ENCODE measurements at places on chromosomes 16 and 17.
A peak's percentile ranks its signal among the peaks of the same experiment; 100 is the strongest.

GRCh38 chr17:72472106-72472505 lies 351.3 kb downstream of the SOX9 start:
- DNase-seq, result no peak

DNA sequence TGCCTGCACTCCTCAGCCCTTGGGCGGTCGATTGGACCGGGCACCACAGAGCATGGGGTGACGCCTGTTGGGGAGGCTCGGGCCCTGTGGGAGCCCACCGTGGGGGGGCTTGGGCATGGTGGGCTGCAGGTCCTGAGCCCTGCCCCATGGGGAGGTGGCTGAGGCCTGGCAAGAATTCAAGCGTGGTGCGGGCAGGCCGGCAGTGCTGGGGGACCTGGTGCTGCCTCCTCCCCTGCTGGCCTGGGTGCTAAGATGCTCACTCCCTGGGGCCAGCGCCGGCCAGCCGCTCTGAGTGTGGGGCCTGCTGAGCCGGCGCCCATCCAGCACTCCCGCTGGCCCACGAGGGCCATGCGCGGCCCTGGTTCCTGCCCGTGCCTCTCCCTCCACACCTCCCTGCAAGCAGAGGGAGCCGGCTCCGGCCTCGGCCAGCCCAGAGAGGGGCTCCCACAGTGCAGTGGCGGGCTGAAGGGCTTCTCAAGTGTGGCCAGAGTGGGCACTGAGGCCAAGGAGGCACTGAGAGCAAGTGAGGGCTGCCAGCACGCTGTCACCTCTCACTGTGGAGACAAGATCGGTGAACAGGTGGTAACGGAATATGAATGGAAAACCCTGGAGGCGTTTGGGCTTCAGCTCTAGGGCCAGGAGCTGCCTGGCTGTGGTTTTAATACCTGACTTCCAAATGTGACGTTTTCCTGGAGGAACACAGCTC lies 28.5 kb downstream of the ST6GALNAC1 start:
- DNase-seq, result no peak

GRCh38 chr16:80910434-80910833 lies 96.3 kb downstream of the CMC2 start:
- peak; percentile 86 for DNase-seq

- DNase-seq, result no peak
Measured at GRCh38 chr17:77266213-77266612, 125.4 kb downstream of the SEC14L1 start.

Data from HepG2 (cell line).